Ovary (tissue), 10 donors: ENCODE measurements at places on chromosomes 2 and 18. TPM values are rescaled to one million over a fixed set of nuclear protein-coding genes. Genes with fewer than 3 reads are reported as not detected.
A peak's percentile ranks its signal among the peaks of the same experiment; 100 is the strongest.

The HJURP gene
- polyA plus RNA-seq, result 1.5 TPM

The UGT1A5 gene
- polyA plus RNA-seq, result not detected

The CCDC74A gene
- polyA plus RNA-seq, result 5.3 TPM

DNA sequence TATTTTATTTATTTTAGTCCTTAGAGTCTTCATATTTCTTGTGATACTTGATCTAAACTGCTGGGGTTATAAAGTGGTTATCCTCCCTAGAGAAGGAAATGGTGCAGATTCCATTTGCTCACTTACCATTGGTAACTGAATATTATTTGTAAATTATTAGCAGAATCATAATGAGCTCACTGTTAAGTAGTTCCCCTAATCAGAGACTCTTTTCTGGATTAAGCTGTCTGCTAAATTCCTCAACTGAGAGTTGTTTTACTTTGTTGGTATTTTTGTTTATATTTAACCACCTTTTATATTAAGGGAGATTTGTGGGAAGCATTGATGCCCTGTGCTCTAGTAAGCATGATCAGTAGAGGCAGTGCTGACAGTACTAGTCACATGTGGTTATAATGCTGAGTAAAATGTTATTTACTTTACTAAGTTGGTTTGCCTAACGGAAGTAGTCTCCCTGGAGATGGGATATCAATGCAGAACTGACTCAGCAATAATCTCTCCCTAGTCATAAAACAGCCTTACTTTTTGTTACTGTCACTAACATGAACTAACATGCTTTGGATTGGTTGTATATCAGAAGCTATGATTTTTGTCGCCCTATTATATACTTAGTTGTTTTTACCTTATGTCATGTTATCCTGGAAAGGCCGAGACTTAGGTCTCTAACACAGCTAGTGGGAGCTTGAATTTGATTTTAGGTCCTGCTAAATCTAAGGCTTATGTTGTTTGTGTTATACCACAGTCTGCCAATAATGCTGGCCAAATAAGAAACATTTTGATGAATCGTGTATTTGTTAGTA is 166.7 kb downstream of the MCFD2 start:
- H3K27me3 ChIP-seq, result no peaks in the 10 kb centered on the region
- H3K36me3 ChIP-seq, result no peaks in the 10 kb centered on the region
- no peak overlapping the region for H3K27ac ChIP-seq
- no peak overlapping the region for H3K4me3 ChIP-seq

DNA sequence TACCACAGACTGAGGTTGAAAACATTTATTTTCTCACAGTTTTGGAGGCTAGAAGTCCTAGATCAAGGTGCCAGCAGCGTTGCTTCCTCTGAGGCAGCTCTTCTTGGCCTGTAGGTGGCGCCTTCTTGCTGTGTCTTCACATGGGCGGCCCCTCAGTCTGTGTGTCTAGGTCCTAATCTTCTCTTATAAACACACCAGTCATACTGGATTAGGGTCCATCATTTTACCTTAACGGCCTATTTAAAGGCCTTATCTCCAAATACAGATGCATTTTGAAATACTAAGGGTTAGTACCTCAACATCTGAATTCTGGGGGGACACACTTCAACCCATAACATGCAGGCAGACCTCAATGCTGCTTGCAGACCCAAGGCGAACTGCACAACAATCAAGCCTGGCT is 4.4 kb upstream of the RMC1 start:
- peak; percentile 68 for DNase-seq
- no peak overlapping the region for H3K4me3 ChIP-seq
- no peaks in the 10 kb centered on the region for H3K36me3 ChIP-seq
- no peaks in the 10 kb centered on the region for H3K4me1 ChIP-seq
- no peak overlapping the region for H3K27ac ChIP-seq

DNA sequence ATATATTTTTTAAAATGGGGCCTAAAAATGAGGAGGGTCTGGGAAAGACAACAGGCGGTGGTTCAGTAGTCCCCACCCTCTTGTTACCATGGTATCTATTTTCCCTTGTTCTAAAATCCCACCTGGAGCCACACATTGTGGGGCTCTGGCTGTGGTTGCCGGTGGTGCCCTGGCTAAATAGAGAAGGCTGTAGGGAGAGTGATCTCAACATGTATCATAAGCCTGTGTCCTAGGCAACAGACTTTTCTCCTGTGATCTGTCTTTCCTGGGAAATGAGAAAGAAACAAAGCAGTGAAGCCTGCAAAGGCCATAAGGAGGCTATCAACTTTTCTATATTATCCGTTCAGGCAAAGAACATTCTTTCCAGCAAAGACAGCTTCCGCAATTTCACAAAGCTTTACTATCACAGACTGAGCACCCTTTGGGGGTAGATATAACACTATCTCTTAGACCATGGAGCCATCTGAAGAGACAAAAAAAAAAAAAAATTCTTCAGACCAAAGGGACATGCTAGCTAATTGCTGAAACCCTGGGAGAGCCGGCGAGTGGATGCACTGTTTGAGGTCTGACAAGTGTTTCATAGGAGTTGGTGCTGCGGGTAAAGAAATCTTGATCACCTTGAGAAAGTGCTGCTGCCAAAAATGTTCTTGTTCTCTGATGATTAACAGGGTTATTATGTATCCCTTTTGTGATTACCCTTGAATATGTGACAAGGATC is 879.2 kb upstream of the DDX18 start:
- H3K27ac ChIP-seq, result no peak overlapping the region
- no peak overlapping the region for H3K4me3 ChIP-seq
- no peaks in the 10 kb centered on the region for H3K4me1 ChIP-seq
- H3K27me3 ChIP-seq, result no peaks in the 10 kb centered on the region
- no peaks in the 10 kb centered on the region for H3K36me3 ChIP-seq
